ENCODE measurements at places on chromosomes 4 and X. TPM values are rescaled to one million over a fixed set of nuclear protein-coding genes. Genes with fewer than 3 reads are reported as not detected.

GRCh38 chr4:148255344-148255720 lies 186.9 kb downstream of the NR3C2 start:
- H3K4me1 ChIP-seq: peaks cover 22% of the 10 kb centered on the region
- no peak for DNase-seq
- no peak overlapping the region for H3K27ac ChIP-seq
- no peaks in the 10 kb centered on the region for H3K36me3 ChIP-seq
- no peak overlapping the region for H3K4me3 ChIP-seq

- no peaks in the 10 kb centered on the region for H3K36me3 ChIP-seq
- H3K27ac ChIP-seq: no peak overlapping the region
- no peak overlapping the region for H3K4me3 ChIP-seq
- no peaks in the 10 kb centered on the region for H3K4me1 ChIP-seq
- H3K27me3 ChIP-seq: no peaks in the 10 kb centered on the region
- DNase-seq: peak; percentile 31
Measured at GRCh38 chrX:131633285-131633917, 89.5 kb downstream of the OR13H1 start.

DNA sequence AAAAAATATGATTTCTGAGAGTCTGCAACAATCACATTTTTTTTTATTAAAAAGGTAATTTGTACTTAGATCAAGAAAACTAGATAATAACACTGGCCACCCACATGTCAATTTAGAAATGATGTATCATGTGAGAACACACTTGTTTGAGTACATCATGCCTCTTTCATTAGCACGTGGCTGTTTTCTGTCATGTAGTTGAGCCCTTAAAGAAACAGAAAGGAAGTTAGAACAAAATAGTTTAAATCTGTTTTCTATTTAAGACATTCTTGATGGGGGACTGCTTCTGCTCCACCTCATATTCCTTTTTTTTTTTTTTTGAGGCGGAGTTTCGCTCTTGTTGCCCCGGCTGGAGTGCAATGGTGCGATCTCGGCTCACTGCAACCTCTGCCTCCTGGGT lies 207.5 kb downstream of the NSUN7 start:
- no peak overlapping the region for H3K27ac ChIP-seq
- H3K27me3 ChIP-seq: no peaks in the 10 kb centered on the region
- H3K4me3 ChIP-seq: no peak overlapping the region
- H3K4me1 ChIP-seq: peaks cover 16% of the 10 kb centered on the region
- no peak for DNase-seq

- H3K4me3 ChIP-seq: peak overlapping the region; percentile 53
- no peaks in the 10 kb centered on the region for H3K4me1 ChIP-seq
- H3K27ac ChIP-seq: peak overlapping the region; percentile 88
- DNase-seq: peak; percentile 68
- H3K27me3 ChIP-seq: no peaks in the 10 kb centered on the region
Measured at GRCh38 chrX:129522184-129523078, 859 bp downstream of the SMARCA1 start.

Gene CTAG1A
- not detected for total RNA-seq

DNA sequence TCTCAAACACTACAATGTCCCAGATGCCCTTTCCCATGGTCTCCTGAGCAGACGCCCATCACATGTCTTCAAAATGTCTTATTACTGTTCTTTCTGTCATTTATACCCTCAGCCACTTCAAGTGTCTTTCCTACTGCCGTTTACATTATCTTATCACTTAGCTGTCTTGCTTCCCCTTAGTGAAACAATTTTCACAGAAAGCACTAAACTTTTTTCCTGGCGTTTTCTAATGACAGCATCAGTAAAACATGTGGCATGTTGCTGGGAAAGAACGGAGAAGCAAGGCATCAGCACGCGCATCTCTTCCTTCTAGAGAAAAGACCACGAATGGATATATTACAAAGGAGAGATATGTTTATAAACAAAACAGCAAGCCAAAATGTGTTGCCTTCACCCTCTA lies 189.7 kb upstream of the SLIT2 start:
- no peak overlapping the region for H3K4me3 ChIP-seq
- H3K4me1 ChIP-seq: no peaks in the 10 kb centered on the region
- no peaks in the 10 kb centered on the region for H3K27me3 ChIP-seq

DNA sequence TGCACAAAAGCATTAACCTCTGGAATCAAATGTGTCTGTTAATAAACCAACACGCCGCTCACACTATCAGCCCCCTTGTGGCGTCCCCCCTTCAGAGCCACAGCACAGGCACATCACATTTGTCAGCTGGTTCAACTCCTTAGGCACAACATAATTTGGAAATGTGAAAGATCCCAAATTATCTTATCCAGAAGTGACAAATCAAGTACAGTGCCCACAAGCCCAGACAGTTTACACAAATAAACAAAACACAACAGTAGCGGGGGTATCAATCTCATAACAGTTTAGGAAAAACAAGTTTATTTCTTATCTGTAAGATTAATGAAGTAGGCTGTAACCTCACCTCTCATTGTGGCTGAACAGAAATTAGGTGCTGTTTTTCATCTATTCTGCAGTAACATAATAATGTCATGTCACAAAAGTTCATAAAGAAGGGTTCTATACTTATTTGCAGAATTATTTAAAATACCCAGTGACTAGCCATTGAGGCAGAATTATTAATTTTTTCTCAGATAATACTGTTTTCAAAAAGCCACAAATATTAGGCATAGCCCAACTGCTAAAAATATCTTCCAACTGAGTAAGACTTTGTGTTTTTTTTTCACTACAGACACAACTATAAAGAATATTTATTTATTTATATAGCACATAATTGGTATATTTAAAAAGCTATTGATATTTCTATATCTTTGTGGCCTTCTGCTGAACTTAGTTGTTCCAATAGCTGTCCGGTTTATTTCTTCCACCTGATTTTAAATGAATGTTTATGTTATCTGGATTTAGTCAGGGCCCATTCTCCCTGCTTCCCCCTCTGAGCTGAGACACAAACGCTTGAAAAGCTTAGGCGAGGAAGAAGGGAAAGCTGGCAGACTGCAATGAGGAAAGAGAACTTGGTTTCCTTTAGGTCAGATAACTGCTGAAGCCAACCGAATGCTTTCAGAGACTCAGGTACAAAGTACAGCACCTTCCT lies 214.7 kb downstream of the QDPR start:
- H3K36me3 ChIP-seq: no peaks in the 10 kb centered on the region
- no peaks in the 10 kb centered on the region for H3K4me1 ChIP-seq
- H3K4me3 ChIP-seq: no peak overlapping the region
- no peaks in the 10 kb centered on the region for H3K27me3 ChIP-seq
- DNase-seq: no peak
- no peak overlapping the region for H3K27ac ChIP-seq

DNA sequence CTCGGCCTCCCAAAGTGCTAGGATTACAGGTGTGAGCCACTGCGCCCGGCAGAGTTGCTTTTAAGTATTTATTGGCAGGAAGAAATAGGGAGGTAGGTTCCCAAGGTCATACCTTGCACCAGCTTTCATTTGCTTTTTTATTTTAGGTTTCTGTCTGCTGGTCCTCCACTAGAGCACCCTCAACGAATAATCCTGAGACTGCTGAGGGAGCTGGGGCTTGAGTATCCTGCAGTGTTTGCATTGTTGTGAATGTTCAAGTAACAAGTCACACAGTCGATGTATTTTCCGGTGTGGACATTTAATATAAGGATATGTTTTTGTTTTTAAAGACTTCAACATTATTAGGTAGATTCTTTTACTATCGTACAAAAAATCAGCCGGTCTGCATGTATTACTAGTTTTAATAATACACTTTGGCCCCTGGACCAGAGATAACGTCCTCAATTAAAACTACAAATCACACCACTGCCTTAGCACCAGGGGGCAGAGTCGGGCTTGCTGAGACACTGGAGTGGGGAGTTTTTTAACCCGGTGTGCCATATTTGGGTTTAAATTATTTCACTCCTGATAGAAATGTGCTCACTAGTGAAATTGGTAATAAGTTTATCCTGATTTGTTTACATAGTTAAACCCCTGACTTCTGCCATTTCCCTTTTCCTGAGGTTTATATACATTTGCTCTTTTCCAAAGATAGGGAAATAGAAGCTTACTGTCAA lies 11.6 kb downstream of the SMIM20 start:
- no peaks in the 10 kb centered on the region for H3K4me1 ChIP-seq
- no peak overlapping the region for H3K4me3 ChIP-seq
- no peaks in the 10 kb centered on the region for H3K27me3 ChIP-seq
- no peaks in the 10 kb centered on the region for H3K36me3 ChIP-seq

Gene MFAP3L
- total RNA-seq: 10.6 TPM

GRCh38 chrX:47613082-47613481 lies 6.6 kb downstream of the SYN1 start:
- H3K4me3 ChIP-seq: no peak overlapping the region
- no peaks in the 10 kb centered on the region for H3K4me1 ChIP-seq
- no peak for DNase-seq
- H3K27ac ChIP-seq: no peak overlapping the region
- H3K27me3 ChIP-seq: no peaks in the 10 kb centered on the region

DNA sequence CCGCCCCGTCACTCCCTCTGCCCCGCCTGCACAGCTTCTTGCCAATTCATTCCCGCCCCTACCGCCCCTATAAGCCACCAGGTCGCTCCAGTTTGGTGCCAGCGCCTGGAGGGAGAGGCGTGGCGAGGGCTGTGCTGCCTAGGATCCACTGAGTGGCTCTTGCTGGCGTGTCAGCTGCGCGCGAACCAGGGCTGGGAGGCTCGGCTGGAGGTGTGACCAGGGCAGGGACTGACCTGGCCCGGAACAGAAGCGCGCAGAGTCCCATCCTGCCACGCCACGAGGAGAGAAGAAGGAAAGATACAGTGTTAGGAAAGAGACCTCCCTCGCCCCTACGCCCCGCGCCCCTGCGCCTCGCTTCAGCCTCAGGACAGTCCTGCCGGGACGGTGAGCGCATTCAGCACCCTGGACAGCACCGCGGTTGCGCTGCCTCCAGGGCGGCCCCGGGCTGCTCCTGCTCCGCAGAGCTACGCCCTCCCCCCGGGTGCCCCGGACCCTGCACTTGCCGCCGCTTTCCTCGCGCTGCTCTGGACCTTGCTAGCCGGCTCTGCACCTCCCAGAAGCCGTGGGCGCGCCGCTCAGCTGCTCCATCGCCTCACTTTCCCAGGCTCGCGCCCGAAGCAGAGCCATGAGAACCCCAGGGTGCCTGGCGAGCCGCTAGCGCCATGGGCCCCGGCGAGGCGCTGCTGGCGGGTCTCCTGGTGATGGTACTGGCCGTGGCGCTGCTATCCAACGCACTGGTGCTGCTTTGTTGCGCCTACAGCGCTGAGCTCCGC lies at the start of gene GPR78:
GPR78 (plus strand) TSS at position 72 of the 773 bp plus-strand sequence; CDS start at position 663, 591 bp downstream.
- no peaks in the 10 kb centered on the region for H3K27me3 ChIP-seq
- H3K27ac ChIP-seq: no peak within 1 kb of the TSS
- DNase-seq: peak; percentile 62
- no peak within 1 kb of the TSS for H3K4me3 ChIP-seq
- H3K4me1 ChIP-seq: peaks cover 4% of the 10 kb centered on the region

GRCh38 chrX:107197319-107197718 lies 8.9 kb downstream of the NUP62CL start:
- H3K4me3 ChIP-seq: no peak overlapping the region
- H3K27me3 ChIP-seq: no peaks in the 10 kb centered on the region
- no peaks in the 10 kb centered on the region for H3K4me1 ChIP-seq

All from thyroid gland (tissue), 4 donors.